NCI-H446 treated with DMSO at 0.1 percent for 48 hours (cell line): ENCODE measurements at places on chromosomes 11 and 22.

DNA sequence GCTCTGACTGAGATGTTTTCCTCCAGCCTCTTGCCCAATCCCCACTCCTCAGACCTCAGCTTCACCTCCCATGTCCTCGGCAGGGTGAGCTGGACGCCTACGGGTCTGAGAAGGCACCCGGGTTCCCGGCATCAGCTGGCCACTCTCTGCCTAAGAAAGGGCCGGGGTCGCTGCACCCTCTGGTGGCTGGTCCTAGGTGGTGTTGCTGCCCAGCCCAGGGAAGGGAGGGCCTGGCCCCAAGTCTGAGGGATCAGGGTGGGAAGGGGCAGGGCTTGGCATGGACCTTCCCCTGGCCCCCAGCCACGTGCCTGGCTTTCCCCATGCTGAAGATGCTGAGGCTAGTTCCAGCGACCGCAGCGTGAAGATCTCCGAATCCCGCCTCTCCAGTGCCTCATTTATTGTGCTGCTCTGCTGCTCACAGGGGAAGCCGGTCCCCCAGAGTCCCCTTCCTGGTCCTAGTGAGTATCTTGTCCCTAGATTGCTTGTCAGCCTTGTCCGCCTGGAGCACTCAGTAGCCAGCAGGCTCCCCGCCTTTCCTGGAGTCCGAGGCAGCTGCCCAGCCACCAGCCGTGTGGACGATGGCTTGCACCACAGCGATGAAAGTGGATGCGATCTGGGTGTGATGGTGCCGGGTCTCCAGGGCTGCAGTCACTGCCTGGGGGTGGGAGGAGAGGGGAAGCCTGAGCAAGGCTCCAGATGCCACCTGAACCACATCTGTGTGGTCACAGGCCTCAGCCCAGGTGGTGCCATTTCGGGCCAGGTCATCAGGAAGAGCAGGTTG lies 2.9 kb upstream of the GGT5 start:
- peak; percentile 18 for DNase-seq

GRCh38 chr22:24207264-24208011 lies 26.2 kb downstream of the SUSD2 start:
- no peak for DNase-seq

DNA sequence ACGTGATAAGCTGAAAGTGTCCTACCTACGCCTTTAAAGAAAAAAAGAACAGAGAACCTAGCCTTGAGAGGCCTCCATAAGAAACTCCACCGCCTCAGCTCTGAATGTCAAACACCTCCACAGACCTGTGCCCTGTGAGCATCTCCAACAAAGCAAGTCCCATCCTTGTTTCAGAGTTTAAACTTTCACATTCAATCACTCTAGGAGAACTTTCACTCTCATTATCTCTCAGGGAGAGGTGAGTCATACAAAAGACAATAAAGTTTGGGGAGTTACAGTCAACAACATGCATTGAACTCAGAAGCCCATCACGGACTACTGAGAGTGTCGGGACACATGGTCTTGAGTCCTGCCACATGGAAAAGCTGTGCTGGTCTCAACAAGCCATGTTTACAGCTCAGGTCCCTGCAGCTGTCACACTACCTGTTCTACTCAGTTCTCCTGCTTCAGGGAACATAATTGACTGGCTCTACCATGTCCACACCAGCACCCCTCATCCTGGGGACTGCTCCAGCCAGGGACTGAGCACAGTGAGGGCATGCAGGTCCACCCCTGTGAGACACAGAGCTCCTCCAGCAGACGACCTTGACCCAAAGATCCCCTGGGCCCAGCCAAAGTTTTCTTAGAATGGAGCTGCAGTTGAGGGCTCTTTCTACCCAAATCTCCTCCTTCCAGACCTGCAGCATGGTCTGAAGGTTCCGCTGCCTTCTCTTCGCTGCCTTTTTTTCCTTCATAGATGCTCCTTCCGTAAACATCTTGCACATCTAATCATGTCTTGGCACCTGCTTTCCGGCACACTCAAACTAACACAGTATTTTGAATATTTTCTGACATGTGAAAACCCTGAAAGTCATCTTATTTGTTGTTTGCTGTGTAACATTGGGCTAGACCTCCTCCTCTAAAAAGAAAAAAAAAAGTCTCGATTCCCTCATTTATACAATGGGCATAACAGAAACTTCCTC lies 114.9 kb downstream of the ETS1 start:
- no peak for DNase-seq

DNA sequence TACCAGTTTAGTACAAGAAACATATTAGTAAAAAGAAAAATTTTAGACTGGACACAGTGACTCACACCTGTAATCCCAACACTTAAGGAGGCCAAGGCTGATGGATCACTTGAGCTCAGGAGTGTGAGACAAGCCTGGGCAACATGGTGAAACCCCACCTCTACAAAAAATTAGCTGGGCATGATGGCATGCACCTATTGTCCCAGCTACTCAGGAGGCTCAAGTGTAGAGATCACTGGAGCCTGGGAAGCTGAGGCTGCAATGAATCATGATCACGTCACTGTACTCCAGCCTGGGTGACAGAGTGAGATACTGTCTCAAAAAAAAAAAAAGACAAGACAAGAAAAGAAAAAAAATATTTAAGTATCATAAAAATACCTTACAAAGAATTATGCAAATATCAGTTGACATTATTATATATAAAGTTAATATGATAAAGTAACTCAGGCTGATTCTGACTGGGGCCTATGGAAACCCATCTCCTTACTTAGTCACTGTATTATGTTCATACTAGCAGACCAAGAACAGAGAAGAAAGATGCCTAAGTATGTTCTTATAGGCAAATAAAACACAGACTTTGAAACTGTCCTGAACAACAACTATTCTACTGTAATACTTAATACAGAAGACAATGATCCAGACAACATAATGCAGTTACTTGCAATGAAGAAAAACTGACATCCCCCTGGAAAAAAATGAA lies 27.3 kb downstream of the FAM168A start:
- DNase-seq = no peak

GRCh38 chr22:47631571-47632102 lies 869.2 kb downstream of the TBC1D22A start:
- DNase-seq = no peak

- no peak for DNase-seq
These were observed 4.4 kb downstream of the CAVIN3 start for GRCh38 chr11:6315811-6316425.

GRCh38 chr11:113773092-113773415 lies 438 bp downstream of the ZW10 start:
- DNase-seq = no peak

DNA sequence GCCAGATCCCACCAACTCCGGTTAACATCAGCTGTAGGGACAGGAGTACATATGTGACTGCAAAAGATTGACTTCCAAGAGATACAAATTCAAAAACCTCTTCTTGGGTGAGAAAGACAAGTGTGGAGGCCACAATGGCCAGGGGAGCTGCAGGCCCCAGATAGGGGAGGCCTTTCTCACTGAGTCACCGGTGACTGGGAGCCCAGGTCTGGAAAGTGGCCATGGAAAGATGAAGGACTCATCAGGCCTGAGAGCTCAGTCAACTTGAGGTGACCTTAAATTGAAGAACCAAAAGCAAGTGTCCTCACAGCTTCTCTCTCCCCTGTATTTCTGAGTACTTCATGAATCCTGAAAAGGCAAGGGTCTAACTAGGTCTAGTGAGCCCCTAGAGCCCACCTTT lies 90.4 kb upstream of the CLPB start:
- DNase-seq = no peak
